ENCODE measurements at places on chromosomes 6 and 20.

- no peak for DNase-seq
Measured at GRCh38 chr6:56841751-56842150, 113.2 kb upstream of the BEND6 start.

GRCh38 chr20:3704087-3704486 is 8.3 kb downstream of the SIGLEC1 start:
- no peak for DNase-seq

GRCh38 chr6:43904311-43905123 is 134.5 kb downstream of the VEGFA start:
- no peak for DNase-seq

GRCh38 chr6:96468681-96469224 is 52.9 kb upstream of the UFL1 start:
- DNase-seq = no peak

GRCh38 chr20:40286975-40287531 is 402.0 kb downstream of the MAFB start:
- DNase-seq = no peak

DNA sequence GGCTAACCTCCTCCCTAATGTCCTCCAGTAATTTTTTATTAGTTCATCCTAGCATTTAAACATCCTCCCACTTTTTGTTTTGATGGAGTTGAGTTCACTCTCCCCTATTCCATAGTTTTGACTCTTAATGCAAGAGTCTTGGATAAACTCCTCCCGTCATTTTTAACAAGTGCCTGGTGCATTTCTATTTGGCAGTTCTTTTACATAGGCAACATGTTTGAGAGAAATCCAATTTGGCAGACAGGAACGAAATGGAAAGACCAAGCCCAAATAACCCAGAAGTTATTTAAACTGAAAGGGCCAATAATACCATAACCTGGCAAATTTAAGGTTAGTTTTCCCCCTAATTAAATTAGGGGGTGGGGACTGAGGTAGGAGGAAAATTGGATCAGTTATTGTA is 291.5 kb upstream of the MANEA start:
- no peak for DNase-seq

GRCh38 chr6:129500958-129501739 is 208.8 kb downstream of the ARHGAP18 start:
- no peak for DNase-seq

- no peak for DNase-seq
Measured at GRCh38 chr20:58645412-58645968, 5.6 kb upstream of the STX16 start.

GRCh38 chr6:65170273-65170672 is 536.8 kb downstream of the EYS start:
- no peak for DNase-seq

DNA sequence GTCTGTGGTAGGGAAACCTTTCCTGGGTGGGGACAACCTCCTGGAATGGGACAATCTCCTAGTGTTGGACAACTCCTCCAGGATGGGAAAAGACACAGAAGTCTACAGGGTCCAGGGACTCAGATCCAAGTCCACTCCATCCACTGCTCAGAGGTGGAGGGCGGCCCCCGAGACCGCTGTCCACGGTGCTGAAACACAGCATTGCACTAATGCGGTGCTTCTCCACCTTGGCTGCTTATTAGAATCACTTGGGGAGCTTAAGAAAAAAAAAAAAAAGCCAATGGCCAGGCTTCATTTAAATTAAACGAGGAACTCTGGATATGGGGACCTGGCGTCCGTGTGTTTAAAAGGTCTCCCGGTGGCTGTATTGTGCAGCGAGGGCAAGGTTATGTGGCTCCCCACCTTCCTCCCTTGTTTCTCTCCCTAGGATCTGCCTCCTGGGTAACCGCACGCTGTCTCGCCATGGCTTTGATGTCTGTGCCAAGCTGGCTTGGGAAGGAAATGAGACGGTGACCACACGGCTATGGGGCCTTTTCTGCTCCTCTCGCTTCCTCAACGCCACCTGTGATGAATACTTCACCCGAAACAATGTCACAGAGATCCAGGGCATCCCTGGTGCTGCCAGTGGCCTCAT is 12.0 kb downstream of the SLC12A5 start:
- DNase-seq = no peak

- no peak for DNase-seq
Measured at GRCh38 chr20:59177266-59178250, 13.9 kb downstream of the ZNF831 start.

Measured in GM06990 (cell line).